ENCODE measurements at places on chromosomes 6 and 20.
A peak's percentile ranks its signal among the peaks of the same experiment; 100 is the strongest.

GRCh38 chr6:106527979-106528378 lies 101.3 kb downstream of the RTN4IP1 start:
- no peak for DNase-seq

GRCh38 chr6:27111743-27112142 lies 135.8 kb upstream of the PRSS16 start:
- DNase-seq: no peak

- DNase-seq: no peak
Measured at GRCh38 chr20:63129991-63130657, 85.8 kb downstream of the YTHDF1 start.

GRCh38 chr20:48226642-48227041 lies 441.4 kb upstream of the SULF2 start:
- no peak for DNase-seq

GRCh38 chr6:128276311-128276710 lies 244.1 kb downstream of the PTPRK start:
- no peak for DNase-seq

DNA sequence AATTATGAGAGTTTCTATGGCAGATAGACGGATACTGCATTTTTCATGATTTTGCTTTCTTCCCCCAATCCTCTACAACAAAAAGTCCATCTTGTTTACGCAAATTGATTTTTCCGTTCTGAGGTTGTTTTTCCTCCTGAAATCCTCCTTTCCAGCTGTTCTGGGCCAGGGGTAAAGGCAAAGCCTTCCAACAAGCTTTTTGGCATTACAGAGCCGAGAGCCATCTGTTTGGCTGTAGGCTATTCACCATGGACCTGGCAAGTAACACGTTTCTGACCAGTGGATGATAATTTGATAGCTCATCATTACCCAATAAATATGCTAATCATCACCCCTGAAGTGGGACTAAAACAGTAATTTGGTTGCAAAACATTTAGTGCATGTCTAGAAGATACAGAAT lies 226.5 kb downstream of the CBLN4 start:
- no peak for DNase-seq

- DNase-seq: no peak
Measured at GRCh38 chr20:54132612-54133433, 41.0 kb downstream of the CYP24A1 start.

- no peak for DNase-seq
Measured at GRCh38 chr20:43563429-43563828, 4.6 kb downstream of the SGK2 start.

DNA sequence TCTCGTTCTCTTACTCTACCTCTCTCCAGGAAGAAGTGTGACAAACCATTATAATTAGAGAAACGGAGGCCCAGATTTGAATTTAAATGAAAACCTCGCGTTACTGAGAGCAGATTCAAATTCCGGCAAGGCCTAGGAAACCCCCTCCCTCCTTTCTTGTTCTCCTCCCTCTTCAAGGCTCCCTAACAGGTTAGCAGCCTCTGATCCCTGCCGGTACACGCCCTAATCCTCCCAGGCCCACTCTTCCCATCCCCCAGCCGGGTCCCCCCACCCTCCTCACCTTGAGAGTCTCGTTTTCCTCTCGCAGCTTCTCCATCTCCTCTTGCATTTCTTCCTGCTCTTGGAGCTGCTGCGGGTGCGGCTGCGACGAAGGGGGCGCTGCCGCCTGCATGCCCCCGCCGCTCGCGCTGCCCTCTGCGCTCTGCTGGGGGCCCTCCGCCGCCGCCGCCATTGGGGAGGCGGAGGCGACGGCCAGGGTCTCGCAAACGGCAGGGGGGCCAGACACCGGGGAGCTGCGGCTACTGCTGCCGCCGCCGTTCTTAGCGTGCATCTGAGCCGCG lies 3.8 kb downstream of the MTCL3 start:
- DNase-seq: peak; percentile 35

DNA sequence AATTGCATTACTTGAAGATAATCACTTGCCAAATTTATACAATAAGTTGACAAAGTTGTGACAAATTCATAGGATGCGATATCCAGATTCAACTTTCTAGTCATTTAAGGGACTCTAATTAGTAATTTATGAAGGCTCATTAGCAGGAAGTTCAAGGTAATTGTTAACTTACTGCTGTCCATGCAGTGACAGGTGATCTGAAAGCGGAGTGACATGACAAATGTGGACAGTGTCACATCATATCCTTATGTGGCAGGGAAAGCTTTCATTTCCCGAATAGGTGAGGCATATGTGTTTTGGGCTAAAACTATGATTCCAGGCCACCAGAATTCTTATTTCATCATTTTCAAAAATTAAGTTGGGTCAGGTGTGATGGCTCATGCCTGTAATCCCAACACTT lies 115.9 kb upstream of the BMP2 start:
- no peak for DNase-seq

DNA sequence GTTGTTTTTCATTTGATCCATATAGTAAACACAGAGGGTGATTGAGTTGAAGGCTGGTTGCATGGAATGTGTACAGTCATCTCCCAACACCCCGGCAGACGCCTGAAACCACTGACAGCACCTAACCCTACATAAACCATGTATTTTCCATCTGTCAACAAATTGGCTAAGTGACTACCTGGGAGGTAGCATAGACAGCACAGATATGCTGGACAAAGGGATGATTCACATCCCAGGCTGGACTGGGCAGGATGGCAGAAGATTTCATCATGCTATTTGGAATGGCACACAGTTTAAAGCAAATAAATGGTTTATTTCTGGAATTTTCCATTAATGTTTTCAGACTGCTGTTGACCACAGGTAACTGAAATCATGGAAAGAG lies 4.4 kb upstream of the VIP start:
- DNase-seq: no peak

- DNase-seq: no peak
Measured at GRCh38 chr6:55040102-55040848, 134.0 kb upstream of the HCRTR2 start.

GRCh38 chr20:4027590-4028265 lies 12.4 kb upstream of the RNF24 start:
- DNase-seq: no peak

- DNase-seq: no peak
Measured at GRCh38 chr6:167840526-167841179, 13.9 kb downstream of the AFDN start.

- no peak for DNase-seq
Measured at GRCh38 chr6:159723259-159723658, 4.0 kb upstream of the WTAP start.

DNA sequence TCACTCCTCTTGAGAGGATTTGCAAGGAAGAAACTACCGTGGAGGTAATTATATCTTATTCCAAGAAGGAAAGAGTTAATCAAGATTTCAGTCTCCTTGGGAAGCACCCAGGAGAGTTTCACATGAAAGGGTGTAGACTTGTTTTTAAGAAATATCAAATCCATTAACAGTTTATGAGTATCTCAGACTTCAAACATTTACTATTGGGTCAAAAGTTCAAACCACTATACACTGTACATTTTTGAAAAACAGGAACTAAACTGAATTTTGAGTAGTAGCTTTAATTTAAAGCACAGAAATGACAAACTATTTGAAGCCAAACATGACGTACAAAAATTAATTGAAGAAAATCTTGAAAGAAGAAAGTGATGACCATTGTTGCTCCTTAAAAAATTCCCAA lies 164.0 kb downstream of the FOXC1 start:
- DNase-seq: no peak

DNA sequence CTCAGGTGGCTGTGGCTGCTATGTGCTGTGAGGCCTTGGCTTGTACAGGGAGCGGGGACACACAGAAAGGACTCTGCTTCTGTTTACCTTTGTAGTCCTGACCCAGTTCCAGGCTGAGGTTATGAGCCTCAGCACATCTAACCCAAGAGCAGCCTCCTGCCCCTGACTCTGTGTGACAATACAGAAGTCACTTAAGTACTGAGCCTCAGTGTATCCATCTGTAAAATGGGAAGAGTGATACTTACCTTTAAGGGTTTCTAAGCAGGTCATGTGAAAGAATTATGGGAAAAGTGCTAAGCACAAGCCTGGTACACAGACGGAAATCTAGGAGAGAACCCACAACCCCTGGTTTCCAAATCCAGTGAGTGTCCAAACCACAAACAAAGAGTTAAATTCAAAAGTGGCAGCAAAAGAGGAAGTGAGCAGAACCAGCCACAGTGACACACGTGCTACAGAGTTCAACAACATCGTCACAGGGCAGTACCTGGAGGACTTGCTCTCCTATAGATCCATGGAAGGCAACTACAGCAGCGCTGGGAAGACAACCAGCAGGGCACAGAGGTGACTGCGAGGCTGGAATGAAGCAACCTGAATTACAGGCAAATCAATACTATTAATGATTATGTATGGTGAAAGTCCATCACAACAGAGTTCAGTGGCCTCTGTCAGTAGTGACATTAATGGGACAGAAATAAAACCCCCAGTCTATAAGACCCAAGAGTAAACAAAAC lies 12.5 kb downstream of the TRIM26 start:
- DNase-seq: no peak

DNA sequence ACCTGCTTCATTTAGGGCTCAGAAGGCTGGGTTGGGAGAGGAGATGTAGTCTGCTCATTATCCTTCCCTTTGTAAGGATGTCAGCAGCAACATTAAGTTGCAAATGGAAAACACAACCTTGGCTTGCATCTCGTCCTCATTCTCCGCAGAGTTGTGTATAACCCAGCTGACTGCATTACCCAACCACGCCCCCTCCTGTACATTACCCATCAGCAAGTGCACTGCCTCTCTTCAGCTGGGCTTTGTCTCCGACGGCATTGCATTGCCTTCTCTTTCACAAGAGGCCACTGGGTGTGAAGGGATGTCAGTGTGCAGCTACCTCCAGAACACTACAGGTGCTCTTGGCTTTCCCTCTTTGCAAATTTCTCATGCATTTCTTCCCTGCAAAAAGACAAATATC lies 128.7 kb upstream of the TSHZ2 start:
- DNase-seq: no peak

GRCh38 chr6:11139051-11139960 lies 27.8 kb upstream of the ERVFRD-1 start:
- DNase-seq: no peak

DNA sequence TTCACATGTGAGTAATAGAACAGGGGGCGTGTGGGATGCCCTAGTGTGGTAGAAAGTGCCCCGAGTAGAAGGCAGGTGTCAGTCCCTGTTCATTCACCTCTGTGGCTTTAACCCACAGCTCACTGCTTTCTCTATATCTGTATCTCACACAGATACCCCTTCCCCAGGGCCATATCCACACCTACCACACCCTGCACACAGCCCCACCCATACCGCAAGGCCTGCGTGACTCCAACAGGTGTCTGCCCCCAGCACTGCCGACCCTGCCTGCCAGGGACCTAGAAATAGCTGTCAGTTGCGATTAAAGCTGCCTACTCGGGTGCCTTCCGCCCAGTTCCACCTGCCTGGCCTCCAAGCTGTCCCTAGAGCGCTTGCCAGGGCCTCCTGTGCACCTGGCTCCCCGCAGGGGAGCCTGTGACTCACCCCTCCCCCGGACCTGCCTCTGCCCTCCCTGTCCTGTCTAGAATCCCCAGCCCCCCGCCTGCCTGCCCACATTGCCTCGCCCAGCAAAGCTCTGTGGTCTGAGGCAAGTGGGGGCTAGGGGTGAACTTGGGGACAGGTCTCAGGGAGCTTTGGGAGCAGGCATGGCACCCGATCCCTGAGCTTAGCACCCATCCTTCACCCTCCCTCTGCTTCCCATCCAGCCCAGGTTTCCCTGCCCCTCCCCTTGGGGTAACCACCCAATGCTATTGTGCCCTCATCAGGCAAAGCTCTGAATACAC lies 38.3 kb upstream of the ID1 start:
- no peak for DNase-seq

DNA sequence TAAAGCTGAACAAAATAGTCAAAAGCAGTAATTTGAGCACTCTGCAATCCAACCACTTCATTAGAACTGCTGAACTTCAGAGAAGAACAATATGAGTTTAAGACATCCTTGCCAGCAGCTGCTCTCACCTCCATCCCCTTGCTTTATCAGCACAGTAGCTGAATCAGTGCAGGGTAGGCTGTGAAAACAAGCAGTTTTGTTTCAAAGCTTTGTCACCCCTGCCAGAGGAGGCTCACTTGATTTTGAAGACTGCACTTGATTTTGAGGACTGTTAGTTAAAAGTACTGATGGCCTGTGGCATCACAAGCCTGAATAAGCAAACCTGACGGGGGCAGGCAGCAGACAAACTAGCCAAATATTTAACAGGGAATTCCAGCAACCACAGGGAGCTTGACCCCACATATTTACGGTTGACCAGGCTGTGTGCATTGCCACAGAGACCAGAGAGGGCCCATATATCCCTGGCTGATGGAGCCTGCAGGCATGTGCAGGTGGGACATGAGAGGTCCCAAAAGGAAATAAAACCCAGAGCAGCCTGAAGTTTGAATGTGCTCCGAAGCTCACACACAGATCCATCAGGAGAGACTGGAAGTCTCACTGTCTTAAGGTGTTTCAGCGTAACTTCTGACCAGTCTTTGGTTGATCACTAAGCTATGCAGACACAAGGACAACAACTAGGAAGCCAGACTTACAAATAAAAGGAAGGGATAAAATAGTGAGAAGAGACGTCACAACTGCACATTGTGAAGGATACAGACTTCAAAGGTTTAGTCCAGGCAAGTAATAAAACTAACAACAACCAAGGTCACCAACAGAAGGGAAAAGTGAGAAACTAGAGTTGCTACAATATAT lies 97.4 kb downstream of the PDSS2 start:
- DNase-seq: no peak

- no peak for DNase-seq
Measured at GRCh38 chr6:36200154-36200891, 3.8 kb downstream of the BRPF3 start.

- DNase-seq: no peak
Measured at GRCh38 chr20:16944745-16945144, 196.6 kb downstream of the OTOR start.

DNA sequence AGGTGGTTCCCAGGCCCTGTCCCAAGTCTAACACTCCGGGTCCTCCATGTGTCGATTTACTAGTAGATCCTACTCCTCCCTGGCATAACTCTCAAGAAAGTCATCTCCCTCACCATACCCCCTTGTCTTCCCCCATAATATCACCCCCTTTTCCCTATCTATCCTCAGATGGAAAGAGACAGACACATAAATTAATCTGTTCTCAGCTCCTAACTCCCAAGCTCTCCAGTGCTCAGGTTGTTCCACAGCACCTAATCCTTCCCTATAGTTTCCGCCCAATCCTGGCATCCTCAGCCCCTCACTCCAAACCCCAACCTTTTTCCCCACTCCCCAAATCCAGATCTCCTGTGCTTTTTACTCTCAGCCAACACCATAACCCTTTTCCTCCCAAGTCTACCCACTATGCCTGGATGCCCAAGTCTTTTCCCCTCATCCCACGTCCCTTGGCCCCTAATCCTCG lies 808 bp downstream of the ILRUN start:
- no peak for DNase-seq

- DNase-seq: no peak
Measured at GRCh38 chr20:57480444-57481160, 44.3 kb downstream of the CTCFL start.

DNA sequence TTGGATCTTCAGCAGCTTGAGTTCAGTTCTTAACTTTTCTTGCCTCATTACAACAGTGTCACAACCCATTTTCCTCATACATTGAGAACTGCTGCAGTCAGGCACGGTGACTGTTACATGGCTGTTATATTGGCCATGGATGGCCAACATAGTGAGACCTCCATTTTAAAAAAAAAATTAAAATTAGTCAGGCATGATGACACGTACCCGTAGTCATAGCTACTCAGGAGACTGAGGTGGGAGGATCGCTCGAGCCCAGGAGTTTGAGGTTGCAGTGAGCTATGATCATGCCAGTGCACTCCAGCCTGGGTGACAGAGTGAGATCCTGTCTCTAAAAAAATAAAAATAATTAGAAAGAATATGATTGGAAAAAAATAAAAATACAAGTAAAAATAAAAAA lies 9.9 kb upstream of the MMP24 start:
- no peak for DNase-seq

- no peak for DNase-seq
Measured at GRCh38 chr6:69285054-69285453, 511.8 kb downstream of the LMBRD1 start.

Data from NCI-H1930 (cell line).